ENCODE measurements at places on chromosomes 1 and 21.

DNA sequence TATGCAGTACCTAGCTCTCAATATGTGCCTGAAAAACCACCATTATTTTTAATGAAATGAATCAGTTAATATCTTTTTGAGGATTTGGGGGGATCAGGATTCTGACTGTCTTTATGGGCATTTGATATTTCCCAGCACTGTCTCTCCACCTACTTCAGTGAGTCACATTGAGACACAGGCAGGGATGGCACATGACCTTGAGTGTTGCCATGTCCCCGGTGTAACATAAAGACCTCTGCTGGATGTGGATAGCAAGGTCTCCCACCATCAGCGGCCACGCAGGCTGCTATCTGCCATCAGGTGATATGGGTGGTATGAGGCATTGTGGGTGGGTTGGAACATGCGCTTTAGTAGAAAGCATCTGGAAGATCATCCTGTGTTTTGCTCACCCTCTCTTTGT is 103.2 kb downstream of the RGL1 start:
- no peak for DNase-seq

DNA sequence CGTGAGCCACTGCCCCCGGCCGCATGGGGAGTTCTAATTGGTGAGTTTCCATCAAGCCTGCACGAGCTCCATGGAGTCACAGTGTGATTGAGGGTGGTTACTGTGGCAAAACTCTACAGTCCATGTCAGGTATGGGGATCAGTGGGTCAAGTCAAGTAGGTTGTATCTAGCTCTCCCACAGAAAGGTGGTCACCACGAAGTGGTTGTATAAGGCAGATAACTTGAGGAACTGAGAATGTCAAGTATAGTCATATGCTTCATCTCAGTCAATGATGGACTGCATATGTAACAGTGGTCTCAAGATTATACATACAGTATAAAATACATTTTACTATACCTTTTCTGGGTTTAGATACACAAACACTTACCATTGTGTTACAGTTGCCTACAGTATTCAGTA is 348.6 kb upstream of the ZP4 start:
- no peak for DNase-seq

DNA sequence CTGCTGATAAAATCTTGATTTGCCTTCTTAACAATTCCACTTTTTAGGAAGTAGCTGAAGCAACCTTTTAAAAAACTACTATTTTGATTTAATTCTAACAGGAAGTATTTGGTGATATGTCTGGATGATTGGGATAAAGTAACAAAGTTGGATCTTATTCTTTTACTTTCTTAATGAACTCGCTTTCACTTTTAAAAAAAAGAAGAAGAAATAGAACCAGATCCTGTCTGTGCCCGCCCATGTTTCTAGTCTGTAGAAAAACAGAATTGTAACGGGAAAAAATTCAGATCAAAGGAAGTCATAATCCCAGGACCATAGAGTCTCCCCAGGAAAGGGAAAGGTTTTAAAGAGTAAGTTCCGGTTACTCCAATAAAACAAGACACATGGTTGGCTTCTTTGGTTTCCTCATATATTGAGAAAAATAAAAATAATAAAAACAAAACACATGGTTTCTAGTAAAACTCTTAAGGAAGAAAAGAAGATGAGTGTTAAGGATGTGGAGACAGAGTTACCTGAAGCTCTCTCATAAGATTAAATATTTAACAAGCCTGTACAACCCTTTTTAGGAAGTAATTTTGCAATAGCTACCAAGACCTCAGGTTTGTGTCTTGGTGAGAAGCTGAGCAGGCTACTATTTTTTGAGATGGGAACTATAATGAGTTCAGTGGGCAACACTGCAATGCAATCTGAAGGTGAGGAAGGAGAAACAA is 4.9 kb downstream of the CD48 start:
- no peak for DNase-seq

- no peak for DNase-seq
Measured at GRCh38 chr1:68570871-68571270, 74.0 kb upstream of the DEPDC1 start.

DNA sequence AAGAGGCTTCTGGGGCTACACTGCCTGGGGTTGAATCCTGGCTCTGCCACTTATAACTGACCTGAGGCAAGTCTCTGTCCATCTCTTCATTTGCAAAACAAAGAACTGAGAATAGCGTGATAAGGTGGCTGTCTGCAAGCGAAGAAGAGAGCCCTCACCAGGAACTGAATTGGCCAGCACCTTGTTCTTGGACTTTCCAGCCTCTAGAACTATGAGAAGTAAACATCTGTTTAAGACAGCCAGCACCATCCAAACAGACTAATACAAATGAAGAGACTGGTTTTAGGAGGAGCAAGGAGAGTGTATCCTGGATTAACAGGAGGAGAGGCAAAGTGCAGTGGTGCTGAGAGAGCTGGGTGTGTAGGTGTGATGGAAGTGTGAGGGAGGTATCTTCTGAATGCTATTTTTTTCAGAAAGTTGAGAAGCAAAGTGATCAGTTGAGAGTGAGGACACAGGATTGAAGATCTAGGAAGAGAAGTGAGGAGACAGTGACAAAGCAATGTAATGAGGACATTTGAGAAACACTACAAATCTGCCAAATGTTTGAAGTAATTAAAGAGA is 59.3 kb downstream of the CD58 start:
- DNase-seq = no peak

DNA sequence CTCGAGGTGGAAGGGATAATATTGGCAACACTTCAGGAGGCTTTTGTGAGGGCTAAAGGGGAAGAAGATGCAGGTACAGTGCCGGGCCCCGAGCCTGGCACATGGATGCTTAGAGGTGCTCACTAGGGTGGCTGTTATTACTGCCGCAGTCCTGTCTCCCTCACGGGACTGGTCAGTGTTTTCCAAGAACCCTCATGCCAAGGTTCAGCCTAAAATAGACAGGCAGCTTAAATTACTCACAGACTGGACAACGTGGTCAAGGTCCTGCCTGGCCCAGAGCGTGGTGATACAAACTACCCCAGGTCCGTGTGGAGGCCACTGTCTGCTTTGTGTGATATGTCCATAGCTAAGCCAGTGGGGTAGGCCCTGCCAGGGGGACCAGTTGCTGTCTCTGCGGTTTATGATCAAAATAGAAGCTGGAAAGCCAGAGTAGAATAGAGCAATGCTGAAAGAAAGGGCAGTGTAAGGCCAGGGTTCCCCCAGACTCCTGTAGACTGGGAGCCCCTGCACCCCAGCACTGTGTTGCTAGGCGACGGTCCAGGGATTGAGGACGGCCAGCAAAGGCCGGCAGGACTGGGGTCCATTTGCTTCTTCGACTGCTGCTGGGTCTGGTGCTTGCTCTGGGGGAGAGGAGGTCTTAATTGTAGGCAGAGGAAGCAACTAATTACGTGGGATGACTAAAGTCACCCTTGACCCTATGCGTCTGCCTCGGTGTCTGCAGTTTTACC is 36.1 kb downstream of the ELAPOR1 start:
- no peak for DNase-seq

- DNase-seq = no peak
Measured at GRCh38 chr1:210330279-210330866, 1.7 kb downstream of the HHAT start.

DNA sequence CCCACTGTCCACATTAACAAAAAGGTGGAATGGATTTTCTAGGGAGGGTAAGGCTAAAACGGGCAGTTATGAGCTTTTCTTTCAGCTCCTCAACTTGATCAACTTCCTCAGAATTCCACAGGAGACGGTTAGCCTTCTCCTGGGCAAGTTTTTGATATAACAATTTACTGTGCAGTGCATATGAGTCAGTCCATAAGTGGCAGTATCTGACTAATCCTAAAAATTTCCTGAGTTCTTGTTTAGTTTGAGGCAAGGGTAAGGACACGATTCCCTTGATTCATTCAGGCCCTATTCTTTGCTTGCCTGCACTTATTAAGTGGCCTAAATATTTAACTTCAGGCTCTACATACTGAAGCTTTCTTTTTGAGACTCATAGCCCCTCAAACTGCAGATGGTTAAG is 6.2 kb upstream of the AADACL3 start:
- DNase-seq = no peak

- DNase-seq = no peak
Measured at GRCh38 chr1:165633614-165634013, 2.6 kb downstream of the MGST3 start.

- DNase-seq = no peak
Measured at GRCh38 chr1:200317236-200317635, 92.6 kb downstream of the ZNF281 start.

Measured in GM10248 (cell line).